Hippocampal formation (tissue), 2 donors: ENCODE measurements at places on chromosomes 5 and 9.

DNA sequence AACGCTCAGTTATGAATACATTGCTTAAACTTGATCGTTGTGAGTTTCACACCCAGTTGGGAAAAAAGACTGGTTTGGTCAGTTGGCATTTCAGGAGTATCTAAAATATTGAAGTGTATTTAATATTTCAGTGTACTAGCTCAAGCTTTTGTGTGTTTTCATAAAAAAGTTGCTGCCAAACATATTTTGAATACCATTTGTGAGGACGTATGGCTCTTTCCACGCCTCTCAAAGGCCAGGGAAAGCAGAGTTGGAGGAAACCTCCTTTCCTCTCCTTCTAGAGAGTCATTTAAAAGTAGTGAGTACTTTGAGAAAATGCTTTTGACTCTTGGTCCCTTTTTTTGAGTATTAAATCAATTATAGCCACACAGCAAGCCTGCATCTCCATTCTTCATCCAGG is 43.2 kb upstream of the ANKRD33B start:
- no peak for DNase-seq

DNA sequence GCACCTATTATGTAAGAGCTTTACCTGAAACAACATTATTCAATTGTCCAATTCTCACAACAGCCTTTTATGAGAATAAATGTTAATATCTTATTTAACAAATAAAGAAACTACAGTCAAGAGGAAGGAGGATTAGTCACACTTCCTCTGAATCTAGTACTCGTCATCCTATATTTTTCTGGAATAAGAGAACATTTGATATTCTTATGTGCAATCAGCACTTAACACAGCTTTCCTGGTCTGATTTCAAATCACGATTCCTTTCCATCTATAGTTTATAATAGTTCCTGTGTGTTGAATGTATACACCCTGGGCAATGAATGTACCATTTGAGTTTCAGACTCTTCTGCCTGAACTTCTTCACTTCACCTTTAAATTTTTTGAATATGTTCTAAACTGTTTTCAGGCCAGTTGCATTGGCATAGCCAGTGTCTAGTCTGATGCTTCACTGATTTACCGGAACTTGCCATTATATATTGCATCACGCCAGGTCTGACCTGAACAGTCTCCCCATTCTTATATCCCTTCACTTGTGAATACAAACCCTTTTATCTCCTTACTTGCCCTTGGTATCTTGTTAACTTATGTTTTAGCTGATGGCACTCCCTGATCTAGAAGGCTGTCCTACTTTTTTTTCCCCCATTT is 698.3 kb downstream of the MAT2B start:
- no peak for DNase-seq

GRCh38 chr5:168471785-168472184 is 14.5 kb upstream of the RARS1 start:
- DNase-seq = no peak

GRCh38 chr9:18366184-18366583 is 107.8 kb upstream of the ADAMTSL1 start:
- no peak for DNase-seq

DNA sequence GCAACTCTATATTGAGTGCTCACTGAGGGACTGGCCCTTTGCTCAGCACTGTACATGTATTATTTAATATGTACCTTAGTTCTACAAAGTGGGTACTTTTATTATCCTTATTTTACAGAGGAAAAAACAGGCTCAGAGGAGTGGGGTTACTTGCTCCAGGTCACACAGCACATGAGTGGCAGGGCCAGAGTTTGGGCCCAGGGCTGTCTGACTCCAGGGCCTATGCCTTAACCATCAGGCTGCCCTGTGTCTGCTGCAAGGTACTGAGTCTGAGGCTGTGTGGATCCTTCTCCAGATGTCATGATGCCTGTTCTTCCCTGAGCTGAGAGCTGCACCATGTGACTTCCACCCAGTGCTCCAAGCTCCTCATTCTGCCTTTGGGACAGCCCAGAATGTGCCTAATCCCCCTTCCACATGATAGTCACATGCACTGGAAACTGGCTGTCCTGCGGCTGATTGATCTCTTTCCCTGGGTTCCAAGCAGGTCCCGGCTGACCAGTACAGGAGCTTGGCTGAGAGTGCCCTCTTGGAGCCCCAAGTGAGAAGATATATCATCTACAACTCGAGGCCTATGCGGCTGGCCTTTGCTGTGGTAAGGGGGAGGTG is 15.4 kb downstream of the TMEM268 start:
- no peak for DNase-seq
